ENCODE measurements at places on chromosomes 5 and 9.

DNA sequence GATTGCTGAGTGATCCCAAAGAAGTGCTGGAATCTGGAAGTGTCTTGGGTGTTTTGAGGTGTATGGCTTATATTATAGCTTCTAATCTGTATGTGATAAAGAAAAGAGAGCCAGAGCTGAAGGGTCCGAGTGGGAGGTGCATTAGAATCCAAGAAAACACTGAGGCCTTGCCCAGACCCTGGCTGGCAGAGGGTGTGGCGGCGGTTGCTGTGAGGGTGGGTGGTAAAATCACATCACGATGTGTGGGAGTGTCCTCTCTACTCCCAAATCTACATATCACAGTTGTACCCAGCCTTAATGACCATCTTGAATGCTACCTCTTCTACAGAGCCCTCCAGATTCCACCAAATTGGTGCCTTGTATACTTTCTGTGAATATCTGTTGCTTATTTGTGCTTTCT lies 28.9 kb downstream of the ACTBL2 start:
- DNase-seq = no peak

DNA sequence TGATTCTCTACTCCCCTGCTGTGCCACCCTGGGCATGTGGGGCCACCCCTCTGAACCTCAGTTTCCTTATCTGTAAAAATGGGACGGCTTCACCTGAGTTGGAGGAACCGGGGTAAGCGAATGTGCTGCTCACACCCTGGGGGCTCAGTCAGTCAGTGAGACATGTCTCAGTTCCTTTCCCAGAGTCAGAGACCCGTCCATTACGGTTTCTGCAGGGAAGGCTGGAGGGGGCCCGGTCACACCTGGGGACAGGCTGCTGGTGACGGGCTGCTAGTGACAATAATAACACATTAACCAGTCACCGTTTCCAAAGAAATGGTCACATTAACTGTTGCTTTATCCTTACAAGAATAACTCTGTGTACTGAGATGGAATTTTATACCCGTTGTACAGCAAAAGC lies 282.4 kb downstream of the NSG2 start:
- DNase-seq = no peak

DNA sequence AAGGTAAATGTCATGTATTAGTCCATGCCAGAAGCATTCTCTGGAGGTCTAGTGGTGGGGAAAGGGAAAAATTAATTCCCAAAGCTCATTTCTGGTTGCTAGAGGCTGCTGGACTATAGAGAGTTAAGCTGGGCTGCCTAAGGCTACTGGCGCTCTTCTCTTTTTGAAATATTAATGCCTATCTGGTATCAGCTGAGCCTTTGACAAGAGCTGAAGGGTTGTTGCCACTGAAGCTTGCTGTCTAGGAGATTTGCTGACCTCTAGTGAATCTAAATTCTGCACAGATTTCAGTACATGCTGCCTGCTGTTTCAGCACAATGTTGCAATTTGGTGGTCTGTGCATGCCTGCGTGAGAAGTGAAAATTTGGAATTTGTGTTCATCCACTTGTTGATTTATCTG lies 29.1 kb upstream of the PLCXD3 start:
- DNase-seq = no peak

DNA sequence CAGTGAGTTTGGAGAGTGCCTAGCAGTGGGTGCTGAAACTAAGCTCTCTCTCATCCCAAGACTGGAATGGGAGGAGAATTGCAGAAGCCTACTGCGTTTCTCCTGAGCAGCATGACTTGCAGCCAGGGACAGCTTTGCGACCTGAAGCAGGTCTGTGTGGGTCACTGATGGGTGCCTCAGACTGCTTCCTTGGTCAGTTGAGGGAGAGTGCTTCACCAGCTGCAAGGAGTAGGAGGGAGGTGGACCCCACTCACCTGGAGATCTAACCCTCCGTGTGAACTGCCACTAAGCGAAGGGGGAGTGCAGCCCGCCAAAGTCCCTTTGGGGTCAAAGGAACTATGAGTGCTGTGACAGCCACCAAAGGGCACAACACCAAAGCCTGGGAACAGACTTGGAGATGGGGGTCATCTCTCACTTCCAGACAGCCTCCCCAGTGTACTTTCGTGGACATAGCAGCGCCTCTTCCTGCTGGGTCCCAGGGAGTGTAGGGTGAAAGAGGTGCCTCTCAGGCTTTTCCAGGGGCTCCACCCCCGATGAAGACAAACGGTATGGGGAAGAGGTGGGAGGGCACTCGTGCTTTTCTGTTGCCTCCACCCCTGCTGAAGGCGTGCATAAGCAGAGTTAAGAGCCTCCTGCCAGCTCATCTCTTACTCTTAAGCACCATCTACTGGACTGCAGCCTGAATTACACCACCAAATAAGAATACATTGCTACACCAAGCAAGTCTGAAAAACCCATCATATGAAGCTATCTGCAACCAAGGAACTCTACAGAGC lies 34.3 kb upstream of the MACIR start:
- DNase-seq = peak; percentile 38

- DNase-seq = no peak
These were observed 190.8 kb upstream of the RASA1 start for GRCh38 chr5:87076931-87077330.

- DNase-seq = no peak
These were observed 58.8 kb upstream of the GFPT2 start for GRCh38 chr5:180411948-180412347.

DNA sequence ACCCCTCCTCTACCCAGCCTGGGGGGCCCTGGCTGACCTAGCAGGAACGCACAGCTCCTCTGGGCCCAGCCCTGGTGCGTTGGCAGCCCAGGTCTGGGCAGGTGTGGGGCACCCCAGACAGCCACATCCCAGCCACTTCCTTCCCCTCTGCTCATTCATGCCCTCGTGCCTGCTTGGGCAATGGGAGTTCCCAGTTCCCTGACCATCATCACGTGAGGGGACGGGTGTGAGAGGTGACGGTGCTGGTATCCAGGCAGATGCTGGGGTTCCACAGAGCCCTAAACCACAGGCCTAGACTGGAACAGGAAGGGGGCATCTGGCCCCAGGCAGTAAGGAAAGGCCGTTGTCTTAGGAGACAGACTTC lies 8.4 kb downstream of the RALGDS start:
- DNase-seq = no peak

Measured in renal pelvis (tissue), 12 donors.